ENCODE measurements at places on chromosomes 3 and 15.

- DNase-seq, result no peak
These were observed 112.1 kb downstream of the SLCO3A1 start for GRCh38 chr15:91965501-91966193.

- DNase-seq, result no peak
These were observed 21.5 kb downstream of the MAGEF1 start for GRCh38 chr3:184690192-184690883.

GRCh38 chr3:81161100-81161499, 600.3 kb downstream of the GBE1 start:
- no peak for DNase-seq

DNA sequence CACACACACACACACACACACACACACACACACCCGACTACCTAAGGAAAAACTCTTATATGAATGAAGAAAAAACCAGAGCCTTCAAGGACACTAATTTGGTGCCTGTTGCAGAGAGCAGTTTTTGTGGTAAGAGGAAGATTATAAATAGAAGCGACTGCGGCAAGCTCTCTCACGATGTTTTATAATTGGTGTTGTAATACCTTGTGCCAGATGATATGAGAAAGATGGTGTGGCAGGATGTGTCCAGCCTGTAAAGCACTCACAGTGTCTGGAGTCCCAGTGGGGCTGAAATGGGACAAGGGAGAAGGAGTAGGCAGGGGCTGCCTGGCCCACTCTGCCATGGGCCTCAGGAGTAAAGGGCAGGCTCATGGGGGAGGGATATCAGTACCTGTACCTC, 839.9 kb downstream of the AGBL1 start:
- no peak for DNase-seq

DNA sequence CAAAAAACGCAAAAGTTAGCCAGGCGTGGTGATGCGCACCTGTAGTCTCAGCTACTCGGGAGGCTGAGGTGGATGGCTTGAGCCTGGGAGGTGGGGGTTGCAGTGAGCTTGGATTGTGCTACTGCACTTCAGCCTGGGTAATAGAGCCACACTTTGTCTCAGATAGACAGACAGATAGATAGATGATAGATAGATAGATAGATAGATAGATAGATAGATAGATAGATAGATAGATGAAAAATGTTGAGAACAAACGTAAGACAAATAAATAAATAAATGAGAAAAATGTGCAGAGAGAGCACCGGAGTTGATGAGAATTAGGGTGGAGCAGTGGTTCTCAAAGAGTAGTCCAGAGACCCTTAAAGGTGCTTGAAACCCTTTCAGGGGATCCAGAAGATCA, 58.4 kb upstream of the ARL8B start:
- no peak for DNase-seq

DNA sequence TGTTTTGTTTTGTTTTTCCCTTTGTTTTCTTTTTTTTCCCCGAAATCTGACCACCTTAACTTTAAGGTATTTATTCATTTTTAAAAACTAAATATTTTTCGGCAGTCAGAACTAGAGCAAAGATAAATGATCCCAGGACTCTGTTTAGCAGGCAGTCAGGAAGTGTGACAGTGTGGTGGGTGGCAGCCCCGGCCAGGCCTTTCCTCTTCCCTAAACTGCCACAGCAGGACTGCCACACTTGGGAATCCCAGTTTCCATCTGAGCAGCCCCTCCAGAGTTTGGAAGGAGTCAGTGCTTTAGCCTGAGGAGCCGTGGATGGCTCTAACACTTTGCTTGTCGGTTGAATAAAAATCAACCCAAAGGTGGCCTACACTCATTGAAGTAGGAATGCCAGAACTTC, 6.9 kb downstream of the CCRL2 start:
- DNase-seq, result no peak

DNA sequence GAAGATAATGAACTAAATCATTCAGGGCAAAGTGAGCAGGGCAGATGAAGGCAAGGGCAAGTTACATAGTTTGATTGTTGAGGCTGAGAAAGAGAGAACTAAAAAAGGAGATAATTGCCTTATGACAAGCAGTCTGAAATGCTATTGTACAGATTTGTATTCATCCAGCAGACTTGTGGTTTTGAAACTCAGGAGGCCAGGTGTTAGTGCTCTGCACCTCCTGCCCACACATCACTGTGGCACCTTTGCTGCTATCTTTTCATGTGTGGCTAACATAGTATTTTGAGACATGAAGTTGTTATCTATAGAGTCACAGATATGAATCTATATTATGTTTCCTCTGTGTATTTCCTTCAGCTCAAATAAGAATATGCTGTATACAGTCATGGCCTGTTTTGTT, 24.3 kb upstream of the SUCLG2 start:
- no peak for DNase-seq

GRCh38 chr3:40869939-40870338, 329.4 kb upstream of the CTNNB1 start:
- no peak for DNase-seq

DNA sequence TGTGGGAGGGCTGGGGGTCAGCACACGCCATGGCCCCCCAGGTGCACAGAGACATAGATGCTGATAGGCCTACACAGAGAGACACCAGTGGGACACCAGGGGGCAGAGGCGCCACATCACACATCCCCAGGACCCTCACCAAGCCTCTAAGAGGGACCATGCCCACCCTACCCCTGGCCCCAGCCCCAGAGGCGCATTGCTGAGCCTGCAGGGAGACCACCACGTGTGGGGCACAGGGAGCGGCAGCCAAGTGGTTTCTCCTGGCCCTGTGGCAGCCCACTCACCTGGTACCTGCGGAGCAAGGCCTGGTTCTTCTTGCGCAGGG, 1.2 kb downstream of the CCDC9B start:
- DNase-seq, result no peak

DNA sequence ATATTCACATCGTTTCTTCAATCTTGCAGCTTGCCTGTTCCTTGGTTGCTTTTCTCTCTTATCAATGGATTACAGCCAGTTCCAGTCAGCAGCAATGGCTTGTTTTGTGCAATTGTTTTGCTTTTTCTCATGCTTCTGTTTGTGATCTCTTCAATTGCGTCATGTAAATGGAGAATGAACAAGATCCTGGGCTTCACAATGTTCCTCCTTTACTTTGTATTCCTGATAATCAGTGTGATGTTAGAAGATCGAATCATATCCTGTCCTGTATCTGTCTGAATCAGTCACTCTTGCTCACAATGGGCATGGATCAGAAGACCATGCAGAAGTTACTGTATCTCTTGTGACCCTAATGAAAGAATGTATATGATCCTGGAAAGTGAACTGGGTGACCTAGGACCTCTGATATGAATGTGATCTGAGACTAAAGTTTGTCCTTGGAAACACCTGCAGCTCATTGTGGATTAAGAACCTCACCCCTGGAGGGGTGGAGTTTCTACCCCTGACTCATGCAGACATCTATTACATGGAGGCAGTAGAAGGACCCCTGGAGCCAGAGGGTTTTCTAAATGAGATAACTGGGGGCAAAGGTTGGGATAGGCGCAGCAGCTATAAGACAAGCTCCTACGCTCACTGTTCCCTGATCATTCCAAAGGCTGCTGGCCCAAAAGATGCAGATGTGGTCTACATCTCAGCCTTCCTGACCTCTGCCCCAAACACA, 32.2 kb downstream of the SLC24A1 start:
- no peak for DNase-seq

- no peak for DNase-seq
These were observed 36.5 kb downstream of the GK5 start for GRCh38 chr3:142188846-142189245.

DNA sequence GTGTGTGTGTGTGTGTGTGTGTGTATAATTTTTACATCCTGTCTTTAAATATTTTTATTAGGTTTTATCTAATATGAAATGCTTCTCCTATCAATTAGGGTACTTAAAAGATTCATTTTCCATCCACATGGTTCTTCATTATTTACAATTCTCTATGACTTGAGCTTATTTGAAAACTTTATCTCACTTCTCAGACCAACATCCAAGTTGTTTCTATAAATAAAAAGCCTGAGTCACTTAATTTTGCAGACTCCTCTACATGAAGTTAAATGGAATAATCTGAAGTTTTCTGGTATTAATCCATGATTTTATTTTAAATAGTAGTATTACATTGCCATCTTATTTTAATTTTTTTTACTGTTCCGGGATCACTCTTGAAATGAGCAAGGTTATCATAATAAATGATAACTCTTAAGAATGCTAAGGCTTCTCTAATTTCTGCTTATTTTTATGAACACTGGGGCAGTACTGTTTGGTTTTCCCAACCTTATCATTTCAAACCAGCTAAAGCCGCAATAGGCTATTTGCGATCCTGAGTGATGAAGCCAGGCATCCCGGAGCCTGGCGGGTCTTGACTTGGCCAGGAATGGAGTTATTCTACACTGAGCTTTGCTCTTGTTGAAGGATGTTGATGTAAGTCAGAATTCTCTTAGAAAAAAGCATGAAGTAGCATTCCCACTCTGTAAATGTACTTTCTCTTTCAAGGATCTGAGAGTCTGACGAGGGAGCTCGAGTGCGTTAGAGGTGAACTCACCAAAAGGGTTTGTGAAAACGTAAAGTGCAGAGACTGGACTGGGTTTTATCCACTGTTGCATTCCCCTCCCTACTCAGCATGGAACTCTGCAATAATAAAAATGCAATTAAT, 220.2 kb upstream of the LRTM1 start:
- DNase-seq, result no peak

DNA sequence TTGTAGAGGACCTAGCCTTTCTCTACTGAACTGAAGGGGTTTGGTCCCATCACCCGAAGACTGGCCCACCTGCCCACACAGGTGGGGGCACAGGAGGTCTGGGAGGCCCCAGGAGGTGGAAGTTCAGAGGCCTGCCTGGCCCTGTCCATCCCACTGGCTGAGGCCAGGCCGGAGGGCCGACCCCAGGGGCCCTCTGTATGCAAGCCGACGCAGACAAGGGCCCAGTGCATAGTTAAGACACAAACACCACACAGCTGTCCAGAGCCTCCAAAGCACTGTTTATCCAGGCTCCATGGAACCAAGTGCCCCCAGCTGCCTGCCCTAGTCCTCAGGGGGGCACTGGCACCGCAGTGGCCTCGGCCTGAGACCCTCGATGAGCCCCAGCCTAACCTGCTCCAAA, 26.7 kb downstream of the SNX33 start:
- no peak for DNase-seq

DNA sequence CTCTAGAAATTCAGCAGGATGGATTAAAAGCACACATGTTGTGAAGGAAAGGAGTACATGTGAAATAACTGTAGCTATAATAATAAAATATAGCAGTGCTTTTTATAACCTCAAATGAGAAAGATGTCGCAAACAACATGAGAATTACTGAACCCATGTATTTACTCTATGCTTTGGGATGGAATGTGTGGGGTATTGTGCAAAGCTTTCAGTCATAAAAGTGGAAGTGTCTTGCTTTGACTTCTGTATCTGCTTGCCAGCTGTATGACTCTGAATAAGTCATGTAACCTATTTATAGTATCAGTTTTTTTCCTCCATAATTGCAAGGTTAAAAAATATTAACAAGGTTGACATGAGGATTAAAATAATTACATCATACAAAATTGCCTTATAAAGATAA, 519.3 kb upstream of the CADM2 start:
- DNase-seq, result no peak

GRCh38 chr3:195073866-195074860, 196.8 kb downstream of the XXYLT1 start:
- no peak for DNase-seq

GRCh38 chr15:41917767-41918430, 24.0 kb upstream of the SPTBN5 start:
- DNase-seq, result no peak

DNA sequence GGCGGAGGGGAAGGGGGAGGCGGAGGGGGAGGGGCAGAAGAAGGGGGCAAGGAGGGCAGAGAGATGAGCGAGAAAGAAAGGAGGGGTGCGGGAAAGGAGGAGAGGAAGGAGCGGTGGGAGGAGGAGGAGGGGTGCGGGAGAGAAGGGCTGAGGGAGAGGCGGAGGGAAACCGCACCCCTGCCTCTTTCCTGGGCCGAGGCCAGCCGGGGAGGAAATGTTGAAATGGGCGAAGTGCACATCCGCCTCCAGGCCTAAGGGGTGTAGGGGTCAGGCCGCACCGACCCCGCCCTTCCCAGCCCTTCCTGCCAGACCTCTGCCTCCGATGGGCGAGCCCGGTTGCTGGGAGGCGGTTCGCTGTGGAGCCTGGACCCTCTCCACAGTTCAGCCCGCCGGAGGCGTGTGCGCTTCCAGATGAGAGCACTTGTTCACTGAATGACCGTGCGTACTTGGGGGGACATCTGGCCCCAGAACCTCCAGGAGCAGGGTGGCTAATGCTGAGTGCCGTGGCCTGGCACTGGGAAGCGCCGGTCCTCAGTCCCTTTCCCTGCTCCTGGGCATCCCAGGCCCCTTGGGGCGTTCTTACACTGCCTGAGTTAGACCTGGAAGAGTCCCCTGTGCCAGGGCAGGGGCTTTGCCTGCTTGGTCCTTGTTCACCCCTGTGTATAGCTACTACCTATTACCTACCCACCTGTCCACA, 110.3 kb upstream of the KLF13 start:
- peak; percentile 37 for DNase-seq

DNA sequence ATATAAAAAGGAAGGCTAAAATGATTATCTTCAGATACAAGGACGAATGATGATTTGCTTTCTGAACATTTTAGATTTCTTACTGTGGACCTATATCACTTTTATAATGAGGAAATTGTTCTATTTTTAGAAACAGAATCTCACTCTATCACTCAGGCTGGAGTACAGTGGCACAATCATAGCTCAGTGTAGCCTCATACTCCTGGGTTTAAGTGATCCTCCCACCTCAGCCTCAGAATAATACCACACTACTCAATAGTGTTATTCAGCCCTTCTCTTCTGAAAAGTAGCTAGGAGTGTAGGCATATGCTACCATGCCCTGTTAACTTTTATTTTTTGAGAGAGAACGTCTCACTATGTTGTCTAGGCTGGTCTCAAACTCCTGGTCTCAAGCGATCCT, 15.8 kb downstream of the DNAJC13 start:
- DNase-seq, result no peak

DNA sequence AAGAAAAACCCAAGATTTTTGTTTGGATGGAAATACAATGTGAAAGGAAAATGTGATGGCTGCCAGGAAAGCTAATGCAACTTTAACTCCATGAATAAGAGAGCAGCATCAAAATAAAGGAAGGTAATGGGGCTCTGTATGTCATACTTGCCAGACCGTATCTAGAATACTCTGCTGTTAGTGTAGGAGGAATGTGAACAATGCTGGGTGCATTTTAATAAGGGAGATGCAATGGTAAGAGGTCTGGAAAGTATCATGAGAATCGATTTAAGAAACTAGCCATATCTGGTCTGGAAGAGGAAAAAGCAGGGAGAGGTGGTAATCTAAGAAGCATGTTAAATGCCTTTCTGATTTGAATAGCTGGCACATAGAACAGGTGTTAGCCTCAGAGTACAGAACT, 239.6 kb downstream of the GBE1 start:
- DNase-seq, result no peak

DNA sequence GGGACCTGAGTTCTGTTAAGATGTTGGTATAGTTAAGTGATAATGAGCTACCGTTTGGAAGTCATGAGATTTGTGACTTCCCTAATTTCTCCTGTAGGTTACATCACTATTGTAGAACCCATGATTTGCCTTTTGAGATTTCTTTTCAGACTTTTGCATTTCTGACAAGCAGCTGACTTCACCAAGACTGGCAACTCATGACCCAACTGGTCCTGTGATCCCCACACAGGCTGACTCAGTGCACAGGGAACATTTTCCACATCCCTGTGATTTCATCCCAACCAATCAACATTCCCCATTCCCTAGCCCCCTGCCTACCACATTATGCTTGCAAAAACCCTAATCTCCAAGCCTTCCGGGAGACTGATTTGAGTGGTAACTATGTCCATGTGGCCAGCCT, 242.1 kb upstream of the PDZRN3 start:
- DNase-seq, result no peak
